Hematopoietic multipotent progenitor cell treated with erythropoietin and hydrocortisone succinate and interleukin-3 and kit ligand, for 15 days (in vitro differentiated cells): ENCODE measurements at places on chromosomes 3 and 15.

DNA sequence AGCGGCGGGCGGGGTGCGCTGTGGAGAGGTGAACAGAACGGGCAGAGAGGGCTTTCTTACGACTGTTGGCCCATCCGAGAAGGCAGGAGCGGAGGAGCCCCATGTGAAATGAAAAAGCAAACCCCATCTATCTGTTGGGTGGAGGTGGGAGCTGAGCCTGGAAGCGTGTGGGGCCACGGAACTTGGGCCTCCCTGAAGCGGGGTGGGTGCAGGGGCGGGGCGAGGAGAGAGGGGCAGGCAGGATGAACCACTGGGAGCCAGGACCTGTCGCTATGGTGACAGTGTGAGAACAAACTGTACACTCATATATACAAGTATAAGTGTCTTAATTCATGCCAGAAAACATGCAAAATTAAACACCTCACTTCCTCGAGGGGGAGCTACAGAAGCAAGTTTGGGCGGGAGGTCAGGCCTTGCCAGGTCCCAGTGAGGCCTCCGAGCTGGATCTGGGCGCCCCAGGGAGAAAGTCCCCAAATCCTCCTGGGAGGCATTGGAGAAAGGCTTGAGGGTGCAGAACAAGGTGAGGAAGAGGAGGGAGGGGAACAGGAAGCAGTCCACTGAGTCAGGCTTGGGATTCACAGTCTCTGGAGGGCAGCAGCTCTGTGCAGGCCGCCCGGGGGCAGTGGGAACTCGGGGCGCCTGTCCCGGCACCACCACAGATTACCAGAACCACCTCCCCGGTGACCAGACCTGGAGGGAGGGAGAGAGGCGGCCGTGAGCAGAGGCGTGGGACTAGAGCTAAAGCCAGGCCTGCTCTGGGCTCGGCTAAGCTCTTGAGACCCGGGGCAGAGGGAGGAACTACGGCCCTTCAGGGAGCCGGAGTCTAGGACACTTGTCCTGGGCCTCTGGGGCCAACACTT is 34.8 kb downstream of the RBPMS2 start:
- DNase-seq: no peak

DNA sequence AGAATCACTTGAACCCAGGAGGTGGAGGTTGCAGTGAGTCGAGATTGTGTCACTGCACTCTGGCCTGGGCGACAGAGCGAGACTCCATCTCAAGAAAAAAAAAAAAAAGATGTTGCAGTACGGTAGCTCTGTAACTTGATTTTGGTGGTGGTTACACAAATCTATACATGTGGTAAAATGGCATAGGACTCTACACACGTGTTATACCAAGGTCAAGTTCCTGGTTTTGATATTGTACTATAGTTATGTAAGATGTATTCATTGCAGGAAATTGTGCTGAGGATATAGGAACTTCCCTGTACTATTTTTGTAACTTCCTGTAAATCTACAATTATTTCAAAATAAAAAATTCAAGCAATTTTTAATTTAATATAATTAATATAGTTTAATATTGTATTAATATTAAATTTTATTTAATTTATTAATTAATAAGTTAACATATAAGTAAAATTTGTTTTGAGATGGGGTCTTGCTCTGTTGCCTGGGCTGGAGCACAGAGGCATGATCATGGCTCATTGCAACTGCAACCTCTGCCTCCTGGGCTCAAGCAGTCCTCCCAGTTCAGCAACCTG is 9.9 kb downstream of the MYD88 start:
- DNase-seq: no peak

- no peak for DNase-seq
Measured at GRCh38 chr15:50183112-50183794, 1.3 kb downstream of the SLC27A2 start.

GRCh38 chr15:78358102-78358870 is 18.1 kb downstream of the CRABP1 start:
- no peak for DNase-seq
